ENCODE measurements at places on chromosomes 1 and 21. TPM values are rescaled to one million over a fixed set of nuclear protein-coding genes. Genes with fewer than 3 reads are reported as not detected.

DNA sequence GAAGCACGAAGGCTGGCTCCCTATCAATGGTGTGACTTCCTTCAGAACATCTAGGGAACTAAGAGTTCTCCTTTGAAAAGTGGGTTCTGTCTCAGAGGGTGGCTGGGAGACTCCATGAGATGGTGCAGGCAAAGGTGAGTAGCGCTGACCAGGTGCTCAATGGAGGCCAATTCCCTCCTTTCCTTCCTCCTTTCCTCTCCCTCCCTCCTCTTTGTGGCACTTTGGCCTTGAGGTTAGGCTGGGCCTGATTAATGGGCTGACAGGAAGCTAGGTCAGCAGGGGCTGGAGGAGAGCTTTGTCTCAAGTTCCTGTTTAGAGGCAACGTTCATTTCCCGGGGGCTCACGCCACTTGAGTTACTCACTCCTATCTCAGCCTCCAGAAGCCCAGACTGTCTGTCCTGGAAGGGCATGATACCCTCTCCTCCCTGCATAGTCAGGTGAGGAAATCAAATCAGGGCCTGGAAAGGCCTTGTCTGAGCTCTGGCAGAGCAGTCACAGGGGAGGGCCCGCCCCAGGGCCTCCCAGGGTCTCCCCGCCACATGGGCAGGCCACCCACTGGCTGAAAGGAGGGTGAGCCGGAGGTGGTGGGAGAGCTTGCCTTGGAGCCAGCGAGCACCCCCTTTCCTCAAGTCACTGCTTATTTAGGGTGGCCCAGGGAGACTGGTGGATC, 58.4 kb upstream of the SSBP3 start:
- no peak overlapping the region for H3K27ac ChIP-seq
- peaks cover 2% of the 10 kb centered on the region for H3K4me1 ChIP-seq
- no peak for DNase-seq

BMP8B gene
- total RNA-seq: 0.28 TPM

- no peaks in the 10 kb centered on the region for H3K4me1 ChIP-seq
- no peak for DNase-seq
- no peaks in the 10 kb centered on the region for H3K27me3 ChIP-seq
- H3K4me3 ChIP-seq: no peak overlapping the region
- no peak overlapping the region for H3K27ac ChIP-seq
- no peaks in the 10 kb centered on the region for H3K36me3 ChIP-seq
These were observed 20.6 kb upstream of the RSPO1 start for GRCh38 chr1:37655274-37655673.

KRTAP27-1 gene
- total RNA-seq: not detected

DNA sequence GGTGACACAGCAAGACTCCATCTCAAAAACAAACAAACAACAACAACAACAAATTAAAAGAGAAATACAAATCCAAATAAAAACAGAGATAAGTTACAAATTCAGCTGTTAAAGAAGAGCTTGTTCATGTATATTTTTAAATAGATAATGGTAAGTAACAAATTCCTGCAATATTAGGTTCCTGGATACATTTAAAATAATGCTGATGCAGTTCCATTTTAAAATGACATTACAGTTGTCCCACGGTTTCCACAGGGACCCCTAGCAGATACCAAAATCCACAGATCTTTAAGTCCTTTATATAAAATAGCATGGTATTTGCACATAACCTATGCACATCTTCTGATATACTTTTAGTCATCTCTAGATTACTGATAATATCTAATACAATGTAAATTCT, 61.5 kb downstream of the ABL2 start:
- H3K4me3 ChIP-seq: no peak overlapping the region
- no peaks in the 10 kb centered on the region for H3K27me3 ChIP-seq
- H3K27ac ChIP-seq: no peak overlapping the region
- no peak for DNase-seq
- peaks cover 4% of the 10 kb centered on the region for H3K4me1 ChIP-seq
- H3K36me3 ChIP-seq: no peaks in the 10 kb centered on the region

SYTL1 gene
- 4.5 TPM for total RNA-seq

- H3K4me1 ChIP-seq: peaks cover 1% of the 10 kb centered on the region
- no peaks in the 10 kb centered on the region for H3K36me3 ChIP-seq
- no peak overlapping the region for H3K4me3 ChIP-seq
- no peaks in the 10 kb centered on the region for H3K27me3 ChIP-seq
These were observed 4.4 kb upstream of the NFYC start for GRCh38 chr1:40687059-40687458.

DNA sequence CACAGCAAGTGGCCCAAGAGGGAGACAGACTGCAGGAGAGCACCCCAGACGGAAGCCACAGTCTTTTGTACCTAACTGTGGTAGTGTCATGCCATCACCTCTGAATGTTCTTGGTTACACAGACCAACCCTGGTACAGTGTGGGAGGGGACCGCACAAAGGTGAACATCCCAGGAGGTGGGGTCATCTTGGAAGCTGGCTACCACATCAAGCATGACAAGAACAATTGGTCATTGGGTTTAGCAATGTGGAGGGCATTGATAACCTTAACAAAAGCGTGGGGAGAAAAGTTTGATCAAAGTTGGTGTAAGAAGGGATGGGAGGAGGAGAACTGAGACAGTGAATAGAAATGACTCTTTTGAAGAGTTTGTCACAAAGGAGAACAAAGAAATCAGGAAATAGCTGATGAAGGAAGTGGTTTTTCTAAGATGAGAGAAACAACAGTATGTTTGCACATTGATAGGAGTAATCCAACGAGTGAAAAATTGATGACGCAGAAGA, 87.1 kb upstream of the CACNA1E start:
- no peaks in the 10 kb centered on the region for H3K4me1 ChIP-seq
- H3K4me3 ChIP-seq: no peak overlapping the region
- H3K27ac ChIP-seq: no peak overlapping the region

DNA sequence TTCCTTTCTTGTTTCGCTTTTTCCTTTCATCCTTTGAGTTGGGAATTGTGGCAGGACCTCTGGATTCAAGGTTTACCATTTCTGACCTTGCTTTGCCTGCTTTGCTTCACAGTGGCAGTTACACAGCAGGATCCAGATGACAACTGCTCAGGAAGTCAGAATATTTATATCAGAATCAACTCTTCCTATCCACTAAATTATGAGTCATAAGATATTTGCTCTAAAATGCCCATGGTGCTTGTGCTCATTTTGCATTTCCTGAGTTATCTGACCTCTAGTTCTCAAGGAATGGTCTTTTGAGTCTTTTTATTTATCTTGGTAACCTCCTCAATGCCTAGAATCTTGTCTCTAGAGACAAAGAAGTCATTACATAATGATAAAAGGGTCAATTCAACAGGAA, 290.8 kb downstream of the LRRC7 start:
- H3K27me3 ChIP-seq: no peaks in the 10 kb centered on the region
- no peaks in the 10 kb centered on the region for H3K4me1 ChIP-seq
- no peak for DNase-seq

DNA sequence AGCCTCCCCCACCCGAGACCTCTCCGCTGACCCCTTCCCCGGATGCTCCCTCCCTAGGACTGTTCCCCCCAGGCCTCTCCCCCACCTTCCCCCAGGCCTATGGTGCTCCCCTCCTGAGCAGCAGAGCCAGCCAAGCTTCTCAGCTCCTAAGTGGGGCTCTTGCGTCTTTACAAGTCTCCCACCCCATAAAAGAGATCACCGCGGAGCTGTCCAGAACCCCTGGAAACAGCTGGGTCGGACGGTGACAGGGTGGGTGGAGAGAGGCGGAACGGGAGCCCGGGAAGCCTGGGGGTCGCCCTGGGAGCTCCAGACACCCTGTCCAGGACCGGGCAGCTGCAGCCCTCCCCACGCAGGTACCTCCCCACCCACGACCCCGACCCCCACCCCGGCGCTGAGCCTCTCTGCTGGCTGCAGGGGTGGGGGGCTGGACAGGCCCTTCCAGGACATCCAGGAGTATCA, 61.2 kb downstream of the WNT9A start:
- H3K4me1 ChIP-seq: peaks cover 9% of the 10 kb centered on the region
- peak overlapping the region; percentile 68 for H3K27ac ChIP-seq
- no peaks in the 10 kb centered on the region for H3K27me3 ChIP-seq

GRCh38 chr1:100622037-100622436, 84.1 kb downstream of the GPR88 start:
- H3K4me1 ChIP-seq: peaks cover 6% of the 10 kb centered on the region
- no peaks in the 10 kb centered on the region for H3K36me3 ChIP-seq
- H3K27ac ChIP-seq: no peak overlapping the region
- peak; percentile 53 for DNase-seq

TRAF3IP3 gene
- total RNA-seq: 0.34 TPM

TENT5C gene
- 6.9 TPM for total RNA-seq

DNA sequence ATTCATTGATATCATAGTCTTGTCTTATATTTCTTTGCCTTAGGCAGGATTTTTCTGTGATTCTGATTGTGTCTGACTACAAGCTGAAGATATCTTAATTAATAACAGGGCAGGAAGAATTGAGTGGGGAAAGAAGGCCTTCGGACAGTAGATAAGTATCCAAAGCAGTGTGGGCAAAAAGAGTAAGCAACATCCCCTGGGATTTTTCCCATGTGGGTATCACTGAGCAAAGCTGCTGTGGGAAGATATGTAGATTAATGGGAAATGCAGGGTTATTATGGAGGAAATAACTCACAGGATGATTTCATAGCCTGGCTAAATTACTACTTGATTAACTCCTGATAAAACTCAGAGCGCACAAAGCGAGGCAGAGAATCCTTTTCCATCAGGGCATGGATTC, 55.7 kb downstream of the RGS5 start:
- H3K36me3 ChIP-seq: no peaks in the 10 kb centered on the region
- no peaks in the 10 kb centered on the region for H3K4me1 ChIP-seq

NRDC gene
- total RNA-seq: 108 TPM

SPATA45 gene
- not detected for total RNA-seq

GRCh38 chr1:170586321-170587252, 54.6 kb downstream of the GORAB start:
- H3K36me3 ChIP-seq: no peaks in the 10 kb centered on the region
- H3K27ac ChIP-seq: no peak overlapping the region
- peak overlapping the region; percentile 18 for H3K4me3 ChIP-seq
- peak; percentile 50 for DNase-seq

FLG2 gene
- not detected for total RNA-seq

- H3K27me3 ChIP-seq: no peaks in the 10 kb centered on the region
- H3K36me3 ChIP-seq: no peaks in the 10 kb centered on the region
- no peak overlapping the region for H3K4me3 ChIP-seq
- no peak overlapping the region for H3K27ac ChIP-seq
- DNase-seq: no peak
- H3K4me1 ChIP-seq: peaks cover 5% of the 10 kb centered on the region
These were observed 30.6 kb downstream of the MPZL1 start for GRCh38 chr1:167752219-167752985.

CFHR3 gene
- 0.36 TPM for total RNA-seq

LRRC52 gene
- total RNA-seq: not detected

DNA sequence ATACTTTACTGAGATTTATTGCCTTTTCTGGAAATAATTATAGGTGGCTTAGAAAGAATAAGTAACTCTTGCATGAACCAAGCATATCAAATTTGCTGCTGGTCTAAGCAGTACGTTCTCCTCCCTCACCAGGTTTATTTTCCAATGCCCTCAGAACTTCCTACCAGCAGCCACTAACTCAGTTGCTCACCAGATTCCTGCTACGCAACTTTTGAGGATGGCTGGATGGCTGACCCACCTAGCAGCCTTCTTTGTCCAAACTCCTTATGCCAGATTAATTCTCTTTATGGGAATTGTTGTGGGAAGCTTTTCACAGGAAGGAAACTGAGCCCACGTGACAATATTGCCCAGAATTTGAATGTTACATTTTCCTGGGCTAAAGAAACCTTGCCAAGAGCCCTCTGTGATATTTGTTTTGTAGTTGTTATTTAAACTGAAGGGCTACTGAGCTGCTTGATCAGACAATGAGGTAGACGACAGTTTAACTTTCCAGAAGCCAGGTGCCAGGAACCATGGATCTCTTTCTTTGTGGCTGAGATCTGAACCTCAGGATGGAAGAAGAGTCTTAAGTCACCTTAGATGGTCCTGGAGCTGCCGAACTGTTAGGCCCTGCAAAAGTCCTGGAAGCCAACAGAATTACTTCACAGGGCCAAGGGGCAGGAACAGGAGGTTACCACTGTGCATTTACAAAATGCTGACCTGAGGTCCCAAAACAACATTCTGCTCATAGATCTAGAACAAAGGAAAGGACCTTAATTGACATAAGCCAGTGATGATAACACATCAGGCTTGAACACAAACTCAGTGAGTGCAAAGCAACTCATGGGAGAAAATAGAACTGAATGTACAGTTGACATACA, 85.5 kb upstream of the ATP1A1 start:
- no peak overlapping the region for H3K4me3 ChIP-seq
- no peak overlapping the region for H3K27ac ChIP-seq
- no peaks in the 10 kb centered on the region for H3K27me3 ChIP-seq
- DNase-seq: no peak
- no peaks in the 10 kb centered on the region for H3K4me1 ChIP-seq

ATP1A4 gene
- 0.22 TPM for total RNA-seq

All from ovary (tissue), 10 donors.